Right hindlimb (tissue), 1 donor: ENCODE measurements at places on chromosomes 13 and 19.

GRCh38 chr19:37977992-37978391 is 71.0 kb downstream of the SIPA1L3 start:
- no peak for DNase-seq

- DNase-seq = no peak
Measured at GRCh38 chr19:14218620-14219330, 12.8 kb upstream of the ADGRL1 start.

DNA sequence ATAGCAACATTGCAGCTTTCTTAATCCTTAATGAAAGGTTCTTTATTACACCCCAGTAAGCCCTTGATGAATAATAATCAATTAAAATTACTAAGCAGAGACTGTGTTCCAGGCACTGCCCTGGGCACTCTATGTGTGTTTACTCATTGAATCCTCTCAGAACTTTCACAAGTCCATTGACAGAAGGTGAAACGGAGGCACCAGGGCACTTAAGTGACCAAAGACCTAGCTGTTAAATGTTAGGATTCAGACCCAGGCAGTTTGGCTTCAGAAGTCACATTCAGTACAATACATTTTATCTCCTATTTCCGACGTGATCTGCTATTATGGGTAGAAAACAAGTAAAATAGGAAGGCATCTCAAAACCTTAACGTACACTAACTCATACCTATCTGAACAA is 2.7 kb downstream of the GPR183 start:
- DNase-seq = no peak

GRCh38 chr13:36736119-36736726 is 62.4 kb downstream of the SERTM1 start:
- DNase-seq = peak; percentile 56

DNA sequence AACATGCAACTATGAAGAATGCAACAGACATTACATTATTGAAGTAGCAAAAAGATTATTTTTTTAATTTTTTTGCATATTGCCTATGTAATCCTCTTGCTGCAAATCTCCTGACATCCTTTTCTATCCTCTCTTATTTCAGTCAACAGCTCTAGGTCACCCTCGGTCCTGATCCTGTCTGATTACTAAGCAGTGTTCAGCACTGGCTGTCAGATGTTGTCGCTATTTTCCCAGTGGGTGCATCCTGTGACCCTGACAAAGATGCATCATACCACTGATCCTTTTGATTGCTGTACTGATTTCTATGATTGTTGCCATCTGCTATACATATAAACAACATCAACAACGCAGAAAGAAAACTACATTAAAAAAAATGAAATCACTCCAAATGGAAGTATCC is 443.7 kb upstream of the PRR20A start:
- no peak for DNase-seq

DNA sequence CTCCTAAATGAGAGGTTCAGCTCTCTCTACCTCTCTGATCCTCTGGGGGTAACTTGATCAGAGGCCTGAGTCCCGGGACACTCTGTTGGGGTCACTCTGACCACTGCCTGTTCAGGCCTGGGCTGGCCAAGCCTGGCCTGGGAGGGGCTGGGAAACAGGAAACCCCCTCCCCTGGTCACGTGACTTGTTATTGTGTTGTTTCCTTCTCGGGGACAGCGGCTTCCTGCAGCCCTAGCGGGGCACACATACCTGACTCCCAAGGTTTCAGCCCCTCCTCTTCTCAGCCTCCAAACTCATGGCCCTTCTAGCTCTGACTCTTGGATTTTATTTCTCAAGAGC is at the start of gene USHBP1:
USHBP1 (minus strand) TSS at position 105 of the 339 bp plus-strand sequence. CDS start 446 bp downstream, outside the sequence.
- no peak for DNase-seq

DNA sequence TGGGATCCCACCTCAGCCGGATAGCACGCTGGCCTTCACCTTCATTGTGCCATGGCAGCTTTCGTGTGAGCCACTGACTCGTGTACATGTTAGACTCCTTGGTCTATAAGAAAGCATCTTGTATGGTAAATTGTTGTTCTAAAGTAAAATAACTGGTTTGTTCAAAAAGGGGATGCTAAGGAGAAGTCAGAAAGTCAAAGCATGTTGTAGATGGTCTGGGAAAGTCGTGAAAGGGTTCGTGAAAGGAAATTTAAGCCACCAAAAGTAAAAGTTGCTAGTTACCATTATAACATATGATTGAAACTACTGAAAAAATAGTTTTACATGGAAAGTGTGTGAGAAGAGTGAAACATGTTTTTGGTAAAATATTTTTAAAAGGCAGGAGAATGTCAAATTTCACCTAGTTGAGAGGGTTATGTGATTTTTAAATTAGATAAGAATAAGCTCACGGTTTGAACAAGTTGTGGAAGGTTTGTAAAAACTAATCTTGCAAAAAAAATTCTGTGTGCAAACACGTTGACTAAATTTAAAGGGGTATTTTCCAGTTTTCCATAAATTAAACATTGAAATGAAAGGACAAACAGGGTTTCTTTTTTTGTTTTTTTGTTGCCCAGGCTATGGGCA is 23.4 kb downstream of the DPRX start:
- no peak for DNase-seq

GRCh38 chr13:113367020-113367560 is 3.2 kb upstream of the GRTP1 start:
- no peak for DNase-seq

DNA sequence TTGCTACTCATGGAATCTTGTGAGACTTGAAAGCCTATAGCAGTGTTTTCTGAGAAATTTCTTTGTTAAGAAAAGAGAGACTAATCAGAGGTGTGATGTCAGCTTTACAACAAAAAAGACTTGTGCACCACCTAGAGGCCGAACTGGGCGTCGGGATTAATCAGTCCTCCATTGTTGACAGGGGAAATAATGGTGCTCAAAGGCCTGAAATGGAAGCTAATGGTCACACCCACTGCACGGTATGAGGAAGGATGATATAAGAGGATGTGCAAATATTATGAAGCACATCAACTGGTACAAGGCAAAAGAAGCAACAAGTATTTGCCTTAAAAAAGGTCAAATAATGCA is 480.2 kb upstream of the MIR17HG start:
- DNase-seq = peak; percentile 50

GRCh38 chr19:8489561-8490394 is 12.7 kb downstream of the PRAM1 start:
- no peak for DNase-seq

GRCh38 chr13:27203854-27204253 is 32.2 kb upstream of the USP12 start:
- DNase-seq = no peak

DNA sequence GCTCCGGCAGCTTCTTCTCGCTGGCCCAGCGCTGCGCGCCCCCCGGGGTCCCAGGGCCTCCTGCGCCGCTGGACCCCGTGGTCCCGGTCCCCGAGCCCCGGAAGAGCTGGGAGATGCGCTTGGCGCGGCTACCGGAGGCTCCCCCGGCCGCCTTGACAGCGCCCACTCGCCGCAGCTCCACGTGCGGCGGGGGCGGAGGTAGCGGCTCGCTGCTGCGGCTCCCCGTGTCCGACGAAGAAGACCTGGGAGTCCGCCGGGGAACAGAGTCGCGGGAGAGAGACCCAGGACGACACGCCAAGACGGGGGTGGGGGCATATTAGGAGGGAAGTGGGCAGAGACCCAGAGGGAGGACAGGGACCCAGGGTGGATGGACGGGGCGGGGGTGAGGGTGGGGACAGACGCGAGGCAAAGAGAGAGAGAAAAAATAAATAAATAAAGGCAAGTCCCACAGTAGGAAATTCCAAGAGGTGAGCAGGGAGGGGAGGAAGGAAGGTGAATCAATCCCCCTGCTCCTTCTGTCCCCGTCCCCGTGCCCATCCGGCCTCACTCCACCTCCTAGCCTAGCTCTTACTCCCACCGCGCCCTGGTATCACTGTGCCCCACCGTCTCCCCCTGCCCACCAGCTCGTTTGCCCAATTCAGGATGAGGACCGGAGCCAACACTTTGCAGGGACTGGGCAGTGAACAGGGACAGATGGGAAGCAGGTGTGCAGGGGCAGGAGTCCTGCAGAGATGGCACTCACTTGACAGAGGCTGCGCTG is 826 bp downstream of the RASIP1 start:
- no peak for DNase-seq

DNA sequence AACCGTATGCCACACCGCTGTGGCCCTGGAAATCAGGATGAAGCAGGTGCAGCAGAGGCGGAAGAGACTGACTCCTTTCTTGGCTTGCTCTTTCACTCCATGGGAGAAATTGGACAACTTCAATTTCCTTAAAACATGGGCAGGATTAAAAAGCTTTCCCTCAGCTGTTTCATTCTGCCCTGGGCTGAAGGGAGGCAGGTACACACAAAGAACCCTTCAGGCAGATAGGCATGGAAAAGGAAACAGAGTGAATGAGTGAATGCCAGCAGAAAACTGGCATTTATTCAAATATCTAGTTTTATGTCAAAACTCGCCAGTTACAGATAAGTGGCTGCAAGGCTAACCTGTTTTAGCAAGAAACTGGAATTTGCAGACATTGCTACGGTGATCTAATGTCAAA is 71.0 kb upstream of the SLC15A1 start:
- no peak for DNase-seq

DNA sequence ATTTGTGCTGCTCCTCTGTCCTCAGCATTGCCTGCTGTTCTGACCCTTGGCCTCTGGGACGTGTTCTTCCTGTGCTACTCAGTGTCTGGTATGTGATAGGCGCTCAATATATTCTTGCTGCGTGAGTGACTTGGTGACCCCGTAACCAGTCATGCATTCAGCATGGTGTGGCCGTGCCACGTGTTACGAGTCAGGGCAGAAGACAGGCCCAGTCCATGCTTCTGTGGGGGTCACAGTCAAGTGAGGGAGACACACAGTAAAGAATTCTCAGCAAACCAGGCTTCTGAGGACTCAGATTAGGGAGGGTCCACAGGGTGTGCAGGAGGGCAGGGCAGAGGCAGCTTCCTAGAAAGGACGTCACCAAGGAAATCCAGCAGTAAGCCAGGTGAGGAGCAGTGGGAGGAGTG is 7.9 kb downstream of the PPP1R37 start:
- no peak for DNase-seq
